Urinary bladder (tissue), 4 donors: ENCODE measurements at places on chromosomes 16 and 17. TPM values are rescaled to one million over a fixed set of nuclear protein-coding genes. Genes with fewer than 3 reads are reported as not detected.

Gene ST6GALNAC1
- total RNA-seq, result 0.42 TPM

Gene CCDC78
- total RNA-seq, result 0.74 TPM

Gene TPSD1
- 1.1 TPM for total RNA-seq

Gene KREMEN2
- 0.11 TPM for total RNA-seq

Gene ITGAL
- 4.1 TPM for total RNA-seq
